Breast epithelium (tissue), 4 donors: ENCODE measurements at places on chromosomes 3 and 15. TPM values are rescaled to one million over a fixed set of nuclear protein-coding genes. Genes with fewer than 3 reads are reported as not detected.

- H3K4me1 ChIP-seq, result peaks cover 27% of the 10 kb centered on the region
- peaks cover 48% of the 10 kb centered on the region for H3K27me3 ChIP-seq
- H3K27ac ChIP-seq, result no peak overlapping the region
- H3K36me3 ChIP-seq, result no peaks in the 10 kb centered on the region
- DNase-seq, result no peak
Measured at GRCh38 chr15:40925863-40926658, 3.1 kb upstream of the DLL4 start.

GRCh38 chr3:178669022-178669601 is 132.9 kb downstream of the KCNMB2 start:
- no peak overlapping the region for H3K4me3 ChIP-seq
- no peak for DNase-seq
- no peak overlapping the region for H3K27ac ChIP-seq
- no peaks in the 10 kb centered on the region for H3K4me1 ChIP-seq
- no peaks in the 10 kb centered on the region for H3K36me3 ChIP-seq
- H3K27me3 ChIP-seq, result no peaks in the 10 kb centered on the region

MOBP gene
- not detected for total RNA-seq

DNA sequence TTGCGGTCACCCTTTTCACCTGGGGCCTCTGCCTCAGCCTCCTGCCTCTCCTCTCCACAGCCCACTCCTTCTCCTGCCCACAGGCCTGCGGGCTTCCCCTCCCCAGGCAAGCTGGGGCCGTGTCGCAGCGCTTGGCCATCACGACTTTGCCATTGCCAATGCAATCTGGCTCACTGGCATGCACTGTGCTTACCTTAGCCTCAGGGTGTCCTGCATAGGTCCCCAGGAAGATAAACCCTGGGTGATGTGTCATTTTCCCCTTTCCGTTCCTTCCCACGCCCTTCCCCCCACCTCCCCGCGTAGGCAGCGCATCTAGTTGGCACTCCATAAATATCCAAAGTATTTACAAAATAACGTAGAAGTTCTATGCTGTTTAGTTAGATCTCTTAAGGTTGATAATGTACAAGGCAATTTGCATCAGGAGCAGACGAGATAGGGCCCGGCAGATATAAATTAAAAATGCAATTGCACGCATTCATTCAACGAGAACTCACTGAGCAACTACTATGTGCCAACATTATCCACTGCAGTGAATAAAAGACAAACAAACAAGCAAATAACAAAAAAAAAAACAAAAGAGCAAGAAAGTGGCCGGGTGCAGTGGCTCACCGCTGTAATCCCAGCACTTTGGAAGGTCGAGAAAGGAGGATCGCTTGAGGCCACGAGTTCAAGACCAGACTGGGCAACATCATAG is 973 bp upstream of the COPG1 start:
- H3K27ac ChIP-seq, result peak overlapping the region; percentile 91
- H3K4me3 ChIP-seq, result peak overlapping the region; percentile 81
- DNase-seq, result no peak
- H3K36me3 ChIP-seq, result peaks cover under 1% of the 10 kb centered on the region

DNAH12 gene
- 0.32 TPM for total RNA-seq

IQCH gene
- 6.6 TPM for total RNA-seq

CACNA2D2 gene
- 2.0 TPM for total RNA-seq

- peaks cover 3% of the 10 kb centered on the region for H3K36me3 ChIP-seq
- no peaks in the 10 kb centered on the region for H3K27me3 ChIP-seq
- DNase-seq, result no peak
- peaks cover 6% of the 10 kb centered on the region for H3K4me1 ChIP-seq
Measured at GRCh38 chr15:89333959-89334509, 590 bp downstream of the POLG start.

- H3K27me3 ChIP-seq, result no peaks in the 10 kb centered on the region
- no peak overlapping the region for H3K27ac ChIP-seq
- H3K36me3 ChIP-seq, result no peaks in the 10 kb centered on the region
- H3K4me1 ChIP-seq, result no peaks in the 10 kb centered on the region
Measured at GRCh38 chr3:151425627-151426340, 35.1 kb downstream of the IGSF10 start.

GRCh38 chr3:5423076-5423475 is 235.6 kb downstream of the EDEM1 start:
- H3K36me3 ChIP-seq, result no peaks in the 10 kb centered on the region
- DNase-seq, result no peak
- no peak overlapping the region for H3K27ac ChIP-seq
- H3K4me3 ChIP-seq, result no peak overlapping the region
- no peaks in the 10 kb centered on the region for H3K27me3 ChIP-seq

- DNase-seq, result no peak
- H3K4me1 ChIP-seq, result no peaks in the 10 kb centered on the region
- no peak overlapping the region for H3K4me3 ChIP-seq
- H3K27me3 ChIP-seq, result no peaks in the 10 kb centered on the region
- no peaks in the 10 kb centered on the region for H3K36me3 ChIP-seq
- no peak overlapping the region for H3K27ac ChIP-seq
Measured at GRCh38 chr3:5282703-5283102, 95.2 kb downstream of the EDEM1 start.

PLCB2 gene
- total RNA-seq, result 17.9 TPM

GNAI2 gene
- total RNA-seq, result 162 TPM

DNA sequence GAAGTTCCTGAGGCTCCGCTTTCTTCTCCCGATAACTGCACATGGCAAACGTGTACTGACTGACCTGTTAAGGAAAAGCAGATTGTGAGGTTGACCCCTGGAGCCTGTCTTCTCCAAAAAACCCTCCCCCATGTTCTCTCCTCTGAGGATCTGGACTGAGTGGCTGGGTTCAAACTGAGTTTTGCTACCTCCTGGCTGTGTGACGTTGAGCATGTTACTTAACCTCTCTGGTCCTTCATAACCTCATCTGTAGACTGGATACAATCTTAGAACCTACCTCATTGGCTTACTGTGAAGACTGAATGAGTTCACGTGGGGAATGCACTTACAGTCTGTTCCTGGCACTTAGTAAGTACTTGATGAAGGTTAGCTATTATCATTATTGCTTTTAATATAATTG is 184.1 kb upstream of the FEZF2 start:
- H3K36me3 ChIP-seq, result no peaks in the 10 kb centered on the region
- no peaks in the 10 kb centered on the region for H3K27me3 ChIP-seq
- H3K27ac ChIP-seq, result no peak overlapping the region
- H3K4me3 ChIP-seq, result no peak overlapping the region
- H3K4me1 ChIP-seq, result no peaks in the 10 kb centered on the region
- no peak for DNase-seq

GRCh38 chr3:4831580-4831950 is 147.7 kb upstream of the BHLHE40 start:
- peak overlapping the region; percentile 79 for H3K27ac ChIP-seq
- no peaks in the 10 kb centered on the region for H3K36me3 ChIP-seq

SLC9C1 gene
- 0.15 TPM for total RNA-seq

TMEM212 gene
- total RNA-seq, result not detected

DNA sequence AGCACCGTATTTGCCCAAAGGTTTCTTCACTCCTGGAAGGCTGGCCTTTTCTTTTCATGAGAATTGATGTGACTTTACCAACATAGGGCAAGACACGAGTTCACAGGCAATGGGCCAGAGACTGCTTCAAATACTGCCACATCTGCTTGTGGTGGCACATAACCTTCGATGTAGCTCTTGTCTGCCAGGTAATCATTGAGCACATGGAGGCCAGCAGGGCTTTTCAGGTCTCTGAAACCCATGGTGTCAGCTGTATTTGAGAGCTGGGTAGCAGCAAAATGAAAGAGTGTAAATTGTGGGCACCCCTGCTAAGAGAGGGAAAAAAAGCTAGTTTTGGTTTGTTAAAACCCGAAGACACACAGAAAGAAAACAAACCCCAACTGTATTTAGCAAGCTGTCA is 200.7 kb downstream of the NAALADL2 start:
- DNase-seq, result no peak
- no peaks in the 10 kb centered on the region for H3K36me3 ChIP-seq

- H3K4me3 ChIP-seq, result no peak overlapping the region
- H3K36me3 ChIP-seq, result no peaks in the 10 kb centered on the region
- no peaks in the 10 kb centered on the region for H3K27me3 ChIP-seq
Measured at GRCh38 chr3:115550285-115550761, 73.0 kb upstream of the GAP43 start.
